ENCODE measurements at places on chromosomes 16 and 17.

GRCh38 chr16:24639769-24640168, 89.7 kb upstream of the TNRC6A start:
- DNase-seq, result no peak

DNA sequence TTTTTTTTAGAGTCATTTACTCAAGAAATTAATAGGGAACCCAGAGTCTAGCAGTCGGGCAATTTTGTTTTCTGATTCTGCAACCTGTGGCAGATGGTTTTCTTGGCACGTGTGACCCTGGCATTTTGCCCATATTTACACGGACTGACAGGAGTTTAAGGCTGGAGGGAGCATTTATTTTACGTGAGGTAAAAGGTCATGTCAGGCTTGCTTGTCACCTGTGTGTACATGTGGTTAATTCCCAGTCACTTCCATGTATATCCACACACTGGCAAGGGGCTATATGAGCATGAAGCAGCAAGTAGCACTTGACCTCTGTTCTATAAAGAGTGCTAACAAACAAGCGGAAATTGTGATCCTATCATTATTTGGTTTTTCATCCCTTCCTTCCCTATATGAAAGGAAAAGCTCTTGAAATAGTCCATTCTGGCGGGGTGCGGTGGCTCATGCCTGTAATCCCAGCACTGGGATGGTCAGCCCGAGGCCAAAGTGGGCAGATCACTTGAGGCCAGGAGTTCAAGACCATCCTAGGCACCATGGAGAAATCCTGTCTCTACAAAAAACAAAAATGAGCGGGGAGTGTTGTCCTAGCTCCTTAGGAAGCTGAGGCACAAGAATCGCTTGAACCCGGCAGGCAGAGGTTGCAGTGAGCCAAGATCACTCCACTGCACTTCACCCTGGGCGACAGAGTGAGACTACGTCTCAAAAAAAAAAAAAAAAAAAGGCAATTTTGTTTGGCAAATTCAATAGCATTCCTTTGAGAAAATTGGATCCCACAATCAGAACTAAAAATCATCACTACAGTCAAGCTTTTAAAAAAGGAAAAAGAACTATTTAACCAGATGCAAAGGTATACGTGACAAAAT, 2.1 kb downstream of the SPAG9 start:
- no peak for DNase-seq

GRCh38 chr16:85125570-85126393, 13.5 kb upstream of the CIBAR2 start:
- DNase-seq, result no peak

GRCh38 chr16:85759631-85760419, 8.9 kb upstream of the C16orf74 start:
- no peak for DNase-seq

DNA sequence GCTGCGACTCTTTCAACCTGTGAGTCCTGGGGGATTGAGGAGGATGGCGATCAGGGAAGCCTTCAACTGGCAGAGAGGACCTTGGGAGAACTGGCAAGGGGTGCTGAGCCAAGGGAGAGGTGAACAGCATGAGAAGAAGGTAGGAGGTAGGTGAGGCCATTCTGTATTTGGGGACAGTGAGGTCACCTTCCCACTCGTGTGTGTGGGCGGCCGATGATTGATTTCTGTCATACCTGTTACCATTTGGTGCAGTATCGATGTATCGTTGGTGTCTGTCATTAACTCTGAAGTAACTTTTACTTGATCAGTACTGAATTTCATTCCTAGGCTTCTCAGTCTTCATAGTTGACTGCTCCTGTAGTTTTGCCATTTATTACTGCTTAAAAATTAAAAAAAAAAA, 3.8 kb downstream of the ARSG start:
- DNase-seq, result no peak

DNA sequence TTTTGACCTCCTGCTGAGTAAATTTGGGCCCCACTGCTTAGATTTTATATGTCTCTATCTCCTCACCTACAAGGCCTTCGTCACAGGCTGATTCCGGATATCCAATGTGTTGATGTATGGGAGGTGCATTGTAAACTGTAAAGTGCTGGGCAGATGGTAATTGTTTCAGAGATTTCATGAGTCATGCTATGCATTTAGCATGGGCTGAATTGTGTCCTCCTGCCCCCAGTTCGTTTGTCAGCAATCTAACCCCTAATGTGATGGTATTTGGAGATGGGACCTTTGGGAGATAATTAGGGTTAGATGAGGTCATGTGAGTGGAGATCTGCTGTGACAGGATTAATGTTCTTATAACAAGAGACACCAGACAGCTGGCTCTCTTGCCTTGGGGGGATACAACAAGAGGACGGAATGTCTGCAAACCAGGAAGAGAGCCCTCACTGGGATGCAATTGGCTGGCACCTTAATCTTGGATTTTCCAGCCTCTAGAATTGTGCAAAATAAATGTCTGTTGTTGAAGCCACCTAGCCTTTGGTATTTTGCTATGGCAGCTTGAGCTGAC, 101.8 kb upstream of the NLRP1 start:
- no peak for DNase-seq

DNA sequence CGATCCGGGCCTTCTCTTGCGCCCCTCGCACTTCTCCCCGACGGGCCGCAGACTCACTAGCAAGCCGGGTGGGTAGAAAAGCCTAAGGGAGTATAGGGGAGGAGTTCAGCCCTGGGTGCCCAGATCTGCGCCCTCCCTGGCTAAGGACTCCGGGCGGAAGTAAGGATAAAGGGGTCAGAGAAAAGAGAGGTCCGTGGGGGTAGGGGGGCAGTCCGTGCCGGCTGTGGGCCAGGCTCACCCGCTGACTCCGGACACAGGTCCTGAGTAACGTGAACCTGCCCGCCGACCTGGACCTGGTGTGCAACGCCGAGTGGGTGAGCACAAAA, 1.8 kb downstream of the NAGS start:
- DNase-seq, result no peak

DNA sequence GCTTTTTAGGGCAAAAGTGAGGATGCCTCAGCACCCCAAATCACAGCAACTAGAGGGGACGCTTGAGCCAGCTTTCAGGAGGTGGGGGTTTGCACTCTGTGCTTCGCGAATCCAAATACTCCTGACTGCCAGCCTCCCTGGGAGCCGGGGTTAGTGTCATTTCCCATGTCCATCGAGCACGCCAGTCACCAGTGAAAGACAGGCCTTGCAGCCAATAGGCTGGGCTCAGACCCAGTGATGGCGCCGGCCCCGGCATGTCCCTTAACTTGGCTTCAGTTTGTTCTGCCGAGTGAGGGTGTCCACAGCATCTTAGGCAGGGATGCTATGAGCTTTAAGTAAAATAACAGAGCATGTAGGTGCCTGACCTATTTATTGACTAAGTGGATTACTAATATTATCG, 50.9 kb upstream of the CDC42EP4 start:
- no peak for DNase-seq

DNA sequence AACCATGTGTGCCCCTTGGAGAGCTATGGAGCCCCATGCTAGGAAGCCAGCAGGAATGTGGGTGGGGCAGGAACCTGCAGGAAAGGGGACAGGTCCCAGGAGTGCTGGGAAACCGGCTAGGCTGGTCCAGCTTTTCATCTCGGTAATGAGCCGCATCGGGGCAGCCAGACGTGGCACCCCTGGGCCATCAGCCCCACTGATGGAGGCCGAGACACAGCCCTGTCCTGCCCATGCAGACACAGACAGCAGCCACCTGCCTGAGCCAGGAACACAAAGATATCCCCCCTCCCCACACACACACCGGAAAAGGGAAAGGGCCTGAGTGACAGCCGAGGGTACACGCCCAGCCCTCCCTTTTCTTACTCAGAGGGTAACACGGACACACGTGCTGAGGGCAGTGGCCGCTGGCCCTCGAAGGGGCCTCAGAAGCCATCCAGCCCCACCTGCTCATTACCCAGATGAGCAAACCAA, 18.1 kb downstream of the PPL start:
- no peak for DNase-seq

- DNase-seq, result no peak
Observed at GRCh38 chr17:77696721-77697460, 261.6 kb upstream of the TNRC6C start.

- no peak for DNase-seq
Observed at GRCh38 chr17:43068570-43069367, 43.7 kb downstream of the RND2 start.

DNA sequence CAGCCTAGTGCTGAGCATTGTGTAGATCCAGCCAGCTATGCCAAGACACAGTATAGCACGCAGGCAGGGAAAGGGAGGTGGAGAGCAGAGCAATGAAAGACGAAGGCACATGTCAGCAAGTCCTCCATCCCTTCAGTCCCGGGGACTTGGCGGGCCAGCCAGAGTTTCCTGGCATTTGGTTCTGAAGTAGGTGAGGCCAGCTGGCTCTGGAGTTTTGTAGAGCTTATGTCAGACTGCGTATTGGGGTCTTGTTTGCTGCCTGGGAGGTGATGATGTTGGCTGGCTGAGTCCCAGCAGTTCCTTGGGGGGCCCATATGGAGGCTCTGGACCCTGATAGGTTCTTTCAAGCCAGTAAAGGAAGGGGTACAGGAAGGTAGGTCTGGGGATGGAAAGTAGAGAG, 55.7 kb upstream of the AKTIP start:
- DNase-seq, result no peak

- no peak for DNase-seq
Observed at GRCh38 chr17:17295141-17295540, 8.0 kb upstream of the NT5M start.

GRCh38 chr17:78276098-78276887, 44.9 kb downstream of the TMEM235 start:
- no peak for DNase-seq

DNA sequence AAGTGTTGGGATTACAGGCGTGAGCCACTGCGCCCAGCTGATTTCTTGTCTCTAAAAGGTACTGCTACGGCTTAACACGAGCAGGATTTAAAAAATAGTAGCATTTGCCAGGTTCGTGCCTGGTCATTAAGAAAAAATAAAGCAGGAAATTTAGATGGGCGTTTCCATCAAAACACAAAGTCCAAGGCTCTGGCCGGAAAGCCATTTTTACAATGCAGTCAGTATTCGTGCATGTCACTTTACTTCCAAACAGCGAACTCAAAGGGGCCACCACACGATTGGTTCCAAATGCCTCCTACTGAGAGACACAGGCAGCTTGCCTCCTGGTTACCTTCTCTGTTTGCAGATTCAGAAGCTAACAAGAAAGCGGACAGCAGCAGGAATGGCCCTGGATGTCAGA, 66.2 kb downstream of the MRM3 start:
- no peak for DNase-seq

- no peak for DNase-seq
Observed at GRCh38 chr17:16989953-16990860, 18.3 kb upstream of the TNFRSF13B start.

DNA sequence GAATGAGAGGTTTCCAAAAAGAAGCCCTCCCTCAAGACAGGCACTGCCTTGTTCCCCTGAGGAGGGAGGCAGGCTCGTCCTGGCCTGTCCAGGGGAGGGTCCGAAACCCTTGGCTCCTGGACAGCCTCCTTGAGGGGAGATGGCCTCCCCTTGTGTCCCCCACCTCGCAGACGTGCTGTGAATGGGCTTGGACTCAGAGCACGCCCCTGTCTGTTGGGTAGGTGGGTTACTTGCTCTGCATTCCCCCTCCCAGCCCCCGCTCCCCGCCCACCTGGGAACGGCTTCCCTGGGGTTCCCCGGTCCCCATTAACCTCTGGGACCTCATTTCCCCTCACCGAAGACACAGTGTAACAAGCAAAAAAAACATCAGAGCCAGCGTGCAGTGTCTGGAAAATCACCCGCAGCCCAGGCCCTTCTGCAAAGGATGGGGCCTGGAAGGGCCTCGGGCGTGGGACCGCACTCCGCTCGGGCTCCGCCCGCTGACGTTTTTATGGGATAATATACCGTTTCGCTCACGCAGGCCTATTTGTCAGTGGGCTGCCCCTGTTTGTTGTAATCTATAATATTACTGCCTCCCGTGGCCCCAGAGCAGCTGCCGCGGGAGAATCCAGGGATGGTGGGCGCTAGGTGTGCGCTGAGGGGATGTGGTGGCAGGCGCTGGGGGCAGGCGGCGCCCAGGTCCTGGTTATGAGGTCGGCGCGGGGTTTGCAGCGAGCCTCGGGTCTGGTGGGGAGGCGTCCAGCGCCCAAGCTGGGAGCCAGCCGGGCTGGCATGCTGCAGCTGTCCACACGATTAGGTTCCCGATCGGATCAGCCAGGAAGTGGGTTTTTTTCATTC, 11.1 kb downstream of the BAHCC1 start:
- DNase-seq, result no peak

GRCh38 chr16:51577621-51578303, 426.7 kb upstream of the SALL1 start:
- no peak for DNase-seq

DNA sequence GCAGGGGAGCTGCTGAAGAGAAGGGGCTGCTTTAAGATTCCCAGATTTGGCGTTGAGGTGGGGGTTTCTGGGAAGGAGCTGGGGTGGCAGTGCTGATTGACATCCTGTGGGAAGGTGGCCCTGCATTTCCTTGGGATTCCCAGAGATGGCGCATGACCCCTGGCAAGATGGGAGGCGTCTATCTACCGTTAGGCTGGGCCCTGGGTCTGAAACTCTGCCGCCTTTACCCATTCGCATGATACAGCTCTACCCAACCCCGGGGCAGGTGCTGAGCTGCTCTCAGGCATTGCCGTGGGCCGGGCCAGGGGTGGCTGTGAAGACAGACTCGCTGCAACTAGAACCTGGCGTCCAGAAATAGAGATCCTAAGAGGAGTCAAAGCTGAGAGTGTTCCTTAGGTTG, 9.9 kb upstream of the MVD start:
- DNase-seq, result no peak

- no peak for DNase-seq
Observed at GRCh38 chr16:85190572-85190971, 78.3 kb upstream of the CIBAR2 start.

- no peak for DNase-seq
Observed at GRCh38 chr16:59593194-59593661, 859.1 kb upstream of the GOT2 start.

DNA sequence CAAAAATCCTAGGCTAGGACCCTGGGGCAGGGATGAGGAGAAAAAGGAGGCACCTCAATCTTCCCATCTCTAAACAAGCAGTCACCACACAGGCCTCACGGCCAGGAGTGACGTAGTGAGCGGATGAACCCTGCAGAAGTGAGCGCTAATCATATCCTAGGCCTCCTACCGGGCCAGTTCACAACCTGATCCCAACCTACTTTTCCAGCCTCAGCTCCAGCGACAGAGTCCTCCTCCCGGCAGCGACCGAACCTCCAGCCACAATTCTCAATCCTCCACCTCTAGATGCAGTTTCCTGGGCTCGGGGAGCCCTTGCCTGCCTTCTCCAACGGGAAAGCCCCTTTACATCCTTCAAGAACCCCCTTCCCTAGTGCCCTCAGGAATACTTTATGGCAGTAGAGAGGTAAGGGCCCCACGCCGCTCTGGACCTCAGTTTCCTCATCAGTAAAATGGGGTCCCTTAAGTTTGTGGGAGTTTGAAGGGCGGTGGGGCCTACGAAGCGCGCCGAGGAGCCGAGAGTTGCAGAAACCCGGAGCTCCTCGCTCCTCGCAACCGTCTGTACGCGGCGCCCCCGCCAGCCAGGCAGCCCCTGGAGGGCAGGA, 1.4 kb downstream of the ZNF668 start:
- no peak for DNase-seq

- DNase-seq, result no peak
Observed at GRCh38 chr17:77227461-77228240, 86.9 kb downstream of the SEC14L1 start.

GRCh38 chr16:11681556-11681955, 13.3 kb downstream of the SNN start:
- no peak for DNase-seq

GRCh38 chr17:48052956-48053757, 5.0 kb downstream of the NFE2L1 start:
- DNase-seq, result no peak
